ENCODE measurements at places on chromosomes 4 and X.

- DNase-seq: no peak
These were observed 19.3 kb upstream of the CPE start for GRCh38 chr4:165359506-165359905.

- no peak for DNase-seq
These were observed 215.7 kb downstream of the STK32B start for GRCh38 chr4:5266991-5267390.

DNA sequence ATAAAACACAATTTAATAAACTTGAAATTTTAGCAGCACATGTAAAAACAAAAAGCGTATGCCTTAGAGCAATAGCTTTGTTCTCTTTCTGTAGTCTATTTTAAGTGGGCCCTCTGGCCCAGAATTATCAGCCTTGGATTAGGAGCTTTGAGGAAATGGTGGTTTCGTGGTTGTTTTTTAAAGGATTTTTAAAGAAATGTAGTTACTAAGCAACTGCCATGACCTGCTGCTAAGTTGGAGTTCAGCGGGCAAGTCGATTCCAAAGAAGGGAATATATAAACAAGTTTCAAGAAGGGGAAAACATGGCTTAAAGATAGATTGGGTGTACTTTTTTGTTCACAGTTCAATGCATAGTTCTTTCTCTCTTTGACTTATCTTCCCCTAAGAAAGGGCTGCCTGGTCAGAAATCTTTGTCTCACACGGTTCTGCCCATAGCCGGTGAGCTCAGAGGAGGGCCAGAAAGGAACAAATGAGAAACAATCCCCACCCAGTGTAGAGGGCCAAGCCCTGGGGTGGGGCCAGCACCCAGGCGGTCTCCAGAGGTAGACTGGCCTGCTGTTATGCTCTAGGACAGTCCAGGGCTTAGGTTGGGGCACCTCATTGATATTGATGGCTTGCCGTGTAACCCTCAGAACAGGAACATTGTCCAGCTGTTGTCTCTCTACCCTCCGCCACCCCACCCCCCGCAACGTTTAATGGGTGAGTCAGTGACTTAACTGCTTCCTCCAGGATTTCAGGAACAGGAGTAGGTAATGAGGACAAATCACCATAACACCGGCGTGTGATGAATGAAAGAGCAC is 32.5 kb downstream of the DLG3 start:
- DNase-seq: no peak

DNA sequence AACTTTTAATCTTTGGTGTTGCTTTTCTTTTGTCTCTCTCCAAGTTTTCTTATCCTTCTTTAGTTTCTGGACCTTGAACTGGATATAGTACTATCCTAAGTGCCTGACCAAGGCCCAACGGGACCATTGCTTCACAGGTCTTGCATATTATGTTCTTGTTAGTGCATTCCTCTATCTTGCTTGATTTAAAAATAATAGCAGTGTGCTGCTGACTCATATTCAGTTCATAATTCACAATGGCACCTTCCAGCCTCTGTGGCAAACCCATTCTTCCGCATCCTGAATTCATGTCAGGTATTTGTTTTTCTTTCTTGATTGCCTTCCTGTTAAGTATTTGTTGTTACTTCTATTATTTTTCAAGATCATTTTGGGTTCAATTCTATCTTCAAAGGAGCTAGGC is 197.1 kb upstream of the GIMD1 start:
- DNase-seq: no peak

DNA sequence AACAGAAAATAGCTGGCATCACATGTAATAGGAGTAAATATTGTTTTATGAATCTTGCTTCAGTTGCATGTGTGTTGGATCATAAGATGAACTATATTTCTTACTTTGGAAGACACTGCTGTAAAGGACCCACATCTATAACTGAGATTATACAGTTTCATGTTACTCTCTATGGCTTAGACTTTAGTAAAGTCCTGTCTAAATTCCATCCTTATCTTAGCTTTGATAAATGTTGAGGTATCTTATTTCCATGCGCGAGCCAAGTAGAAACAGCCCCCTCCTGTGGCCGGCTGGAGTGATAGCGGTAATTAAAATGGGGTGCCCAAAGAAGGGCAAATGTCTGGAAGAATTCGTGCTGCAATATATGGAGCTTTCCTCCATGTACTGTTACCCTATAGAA is 43.0 kb downstream of the CCDC158 start:
- DNase-seq: peak; percentile 1

DNA sequence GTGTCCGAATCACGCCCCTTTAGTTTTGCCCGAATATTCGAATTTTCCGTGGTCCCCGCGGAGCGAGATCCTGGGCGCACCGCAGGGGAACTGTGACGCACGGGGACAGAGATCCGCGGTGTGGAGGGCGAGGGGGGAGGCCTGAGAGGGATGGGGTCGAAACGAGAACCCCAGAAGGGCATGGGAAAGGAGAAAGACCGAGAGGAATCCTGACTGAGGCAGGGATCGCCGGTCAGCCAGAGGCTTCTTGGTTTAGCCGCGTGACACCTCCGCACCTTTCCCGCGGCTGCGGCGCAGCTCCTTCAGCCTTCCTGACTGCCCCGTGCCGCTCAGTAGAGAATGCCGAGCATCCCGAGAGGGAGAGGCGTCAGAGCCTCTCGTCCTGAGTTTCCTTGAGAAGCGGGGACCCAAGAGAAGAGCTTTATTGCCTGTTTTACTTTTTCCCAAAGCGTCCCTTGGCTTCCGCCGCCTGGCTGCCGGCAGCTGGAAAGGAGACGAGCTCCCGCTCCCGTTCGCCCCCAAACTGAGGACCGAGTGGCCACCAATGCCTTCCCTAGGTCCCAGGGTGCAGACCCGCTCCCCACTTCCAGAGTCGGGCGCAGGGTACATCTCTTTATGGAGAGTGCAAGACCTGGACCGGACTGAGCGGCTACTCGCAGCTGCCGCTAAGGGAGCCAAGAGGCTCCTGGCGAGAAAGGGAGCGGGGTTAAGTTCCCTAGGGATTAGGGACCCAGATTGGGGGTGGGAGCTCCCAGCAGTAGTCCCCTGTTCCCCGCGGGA is 911 bp upstream of the GPR50 start:
- no peak for DNase-seq

- no peak for DNase-seq
These were observed 106.8 kb downstream of the ATG4A start for GRCh38 chrX:108198420-108198819.

DNA sequence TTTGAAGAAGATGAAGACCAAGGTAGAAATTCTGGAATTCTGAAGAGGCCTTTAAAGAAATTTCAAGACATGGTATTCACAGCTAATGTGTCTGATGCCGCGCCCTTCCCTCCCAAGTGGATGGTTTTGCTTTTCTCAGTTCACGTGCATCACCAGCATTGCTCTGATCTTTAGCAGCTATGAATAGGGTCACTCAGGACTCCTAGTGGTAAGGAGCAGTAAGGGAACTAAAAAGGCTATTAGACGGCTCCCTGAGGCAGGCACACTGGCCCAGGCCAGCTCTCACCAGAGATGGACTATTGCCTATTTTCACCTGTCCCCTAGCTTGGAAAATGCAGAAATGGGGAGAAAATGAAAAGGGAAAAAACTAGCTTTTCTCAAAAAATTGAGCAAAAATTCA is 447.5 kb upstream of the RASGEF1B start:
- no peak for DNase-seq

GRCh38 chrX:124619710-124620109 is 273.3 kb downstream of the SH2D1A start:
- no peak for DNase-seq

GRCh38 chr4:86359944-86360478 is at the start of gene MAPK10:
Gene MAPK10, minus strand, starts transcription at chr4:86360053.
- peak; percentile 85 for DNase-seq

GRCh38 chr4:111630705-111631104 is 514.5 kb upstream of the FAM241A start:
- DNase-seq: no peak

DNA sequence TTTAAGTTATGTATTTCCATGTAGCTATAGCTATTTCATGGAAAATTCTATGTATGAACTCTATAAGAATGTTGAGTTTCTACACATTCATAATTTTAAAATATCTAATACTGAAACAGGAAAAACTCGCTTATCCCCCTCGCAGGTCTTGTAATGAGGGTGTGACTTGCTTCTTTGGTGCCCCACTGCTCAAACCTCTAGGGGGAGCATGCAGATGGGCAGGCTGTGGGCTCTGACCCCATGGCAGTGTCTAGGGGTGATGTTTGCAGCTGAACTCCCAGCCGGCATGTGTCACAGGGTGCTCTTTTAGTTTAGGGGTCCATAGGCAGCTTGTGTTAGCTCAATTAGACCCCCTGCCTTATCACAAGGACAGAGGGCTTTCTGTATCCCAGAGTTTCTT is 1825.7 kb upstream of the ADGRL3 start:
- no peak for DNase-seq

- no peak for DNase-seq
These were observed 16.1 kb upstream of the USO1 start for GRCh38 chr4:75708218-75708691.
